ENCODE measurements at places on chromosomes 6 and 20.

DNA sequence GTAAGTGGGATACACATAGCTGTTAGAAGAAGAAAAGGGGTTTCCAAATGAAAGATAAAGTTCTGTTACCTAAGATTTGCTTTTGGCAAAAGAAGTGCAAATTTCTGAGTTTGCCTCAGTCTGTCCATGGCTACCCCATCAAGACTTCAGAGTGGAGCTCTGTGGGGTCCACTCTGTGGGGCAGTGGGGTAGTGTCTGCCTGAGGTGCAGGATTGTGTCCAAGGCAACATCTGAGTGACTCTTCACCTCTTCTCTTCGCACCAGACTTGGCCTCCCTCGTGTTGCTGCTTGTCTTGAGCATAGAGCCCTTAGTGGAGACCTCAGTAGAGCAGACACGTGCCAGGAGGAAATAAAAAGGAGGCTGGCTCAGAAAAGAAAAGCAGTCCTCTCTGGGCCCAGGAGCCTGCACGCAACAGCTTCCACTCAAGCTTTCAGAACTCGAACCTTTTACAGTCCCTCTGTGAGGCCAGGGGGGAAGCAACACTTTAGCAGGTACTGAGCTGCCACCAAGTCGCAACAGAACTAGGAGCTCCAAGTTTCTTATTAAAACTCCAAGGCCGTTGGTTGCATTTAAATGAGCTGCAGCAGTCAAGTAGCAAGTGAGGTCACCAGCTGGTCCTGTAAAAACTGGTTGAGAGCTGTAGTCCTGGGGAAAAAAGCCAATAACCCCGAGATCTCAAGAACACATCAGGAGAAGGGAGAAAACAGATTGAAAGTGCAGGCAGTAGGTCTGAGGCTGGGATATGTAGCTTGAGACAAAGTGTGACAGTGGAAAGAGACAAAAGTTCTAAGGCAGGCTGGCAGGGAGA is 413.5 kb downstream of the CDC5L start:
- no peak for DNase-seq

DNA sequence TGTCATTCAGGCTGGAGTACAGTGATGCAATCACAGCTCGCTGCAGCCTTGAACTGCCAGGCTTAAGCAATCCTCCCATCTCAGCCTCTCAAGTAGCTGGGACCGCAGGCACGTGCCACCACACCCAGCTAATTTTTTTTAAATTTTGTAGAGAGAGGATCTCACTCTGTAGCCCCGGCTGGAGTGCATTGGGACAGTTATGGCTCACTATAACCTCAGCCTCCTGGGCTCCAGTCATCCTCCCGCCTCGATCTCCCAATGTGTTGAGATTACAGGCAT is 86.5 kb downstream of the SERAC1 start:
- DNase-seq, result no peak

DNA sequence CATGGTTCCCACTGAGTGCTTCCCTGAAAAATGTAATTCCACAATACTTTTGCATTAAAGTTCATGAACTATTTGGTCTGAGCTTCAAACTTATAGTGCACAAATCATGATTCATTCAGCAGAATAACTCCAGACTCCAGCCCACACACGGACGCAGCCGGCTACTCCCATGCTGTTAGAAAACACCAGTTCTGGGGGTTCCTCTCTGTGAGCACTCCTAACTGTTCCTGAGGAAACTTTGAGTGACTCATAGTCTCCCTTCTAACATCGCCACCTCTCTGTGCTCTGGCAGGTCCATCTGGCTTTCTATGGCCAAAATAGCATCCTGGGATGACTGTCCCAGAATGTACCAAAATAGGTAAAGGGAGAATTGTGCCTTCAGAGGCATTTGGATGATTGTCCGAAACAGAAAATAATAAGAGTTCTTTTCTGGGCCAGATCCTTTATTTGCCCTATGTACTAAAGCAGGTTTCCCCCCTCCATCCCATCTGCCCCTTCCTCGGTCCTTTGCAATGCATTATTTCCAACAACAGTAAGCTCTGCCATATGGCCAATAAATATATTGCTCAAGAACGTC is 32.3 kb upstream of the LY86 start:
- DNase-seq, result no peak

DNA sequence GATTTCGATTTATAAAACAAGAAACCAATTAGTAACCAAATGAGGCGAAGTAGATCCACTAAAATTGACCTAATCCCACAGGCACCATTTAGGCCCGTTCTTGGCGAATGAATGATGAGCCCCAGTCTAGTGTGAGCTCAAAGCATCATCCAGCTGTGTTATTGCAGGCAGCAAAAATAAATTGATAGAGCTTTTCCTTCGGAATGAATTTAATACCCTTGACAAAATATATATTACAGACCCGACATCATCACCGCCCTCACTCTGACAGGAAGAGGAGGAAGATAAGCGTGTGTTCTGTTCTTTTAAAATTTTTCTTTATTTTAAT is 7.8 kb downstream of the SIM1 start:
- DNase-seq, result no peak

- no peak for DNase-seq
Measured at GRCh38 chr20:63421094-63421692, 51.3 kb downstream of the KCNQ2 start.

DNA sequence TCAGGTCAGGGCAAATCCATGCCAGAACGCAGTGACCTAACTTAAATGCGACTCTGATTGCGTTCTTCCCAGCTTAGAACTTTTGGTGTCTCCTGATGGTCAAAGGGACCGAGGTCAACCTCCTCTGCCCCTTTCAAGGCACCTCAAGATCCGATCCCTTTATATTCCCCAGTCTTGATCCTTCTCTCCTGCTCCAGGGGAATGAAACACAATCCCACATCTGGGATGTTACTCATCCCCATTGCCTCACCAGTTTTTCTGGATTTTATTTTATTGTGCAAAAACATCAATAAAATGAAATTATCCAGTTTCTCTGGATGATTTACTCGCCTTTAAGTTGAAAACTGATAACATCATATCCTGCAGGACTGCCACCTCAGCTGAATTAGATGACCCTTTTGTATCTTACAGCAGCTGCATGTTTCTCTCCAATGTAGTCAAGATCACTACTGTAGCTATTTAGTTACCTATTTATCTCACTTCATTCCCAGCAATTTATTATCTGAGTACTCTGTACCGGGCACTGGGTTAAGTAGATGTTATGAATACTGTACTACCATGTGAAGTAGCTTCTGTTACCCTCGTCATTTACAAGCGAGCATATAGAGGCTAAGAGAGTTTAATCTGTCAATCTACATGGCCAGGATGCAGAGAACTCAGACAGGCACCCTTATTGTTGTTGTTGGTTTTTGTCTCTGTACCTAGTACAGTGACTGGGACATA is 44.0 kb downstream of the IRAK1BP1 start:
- no peak for DNase-seq

DNA sequence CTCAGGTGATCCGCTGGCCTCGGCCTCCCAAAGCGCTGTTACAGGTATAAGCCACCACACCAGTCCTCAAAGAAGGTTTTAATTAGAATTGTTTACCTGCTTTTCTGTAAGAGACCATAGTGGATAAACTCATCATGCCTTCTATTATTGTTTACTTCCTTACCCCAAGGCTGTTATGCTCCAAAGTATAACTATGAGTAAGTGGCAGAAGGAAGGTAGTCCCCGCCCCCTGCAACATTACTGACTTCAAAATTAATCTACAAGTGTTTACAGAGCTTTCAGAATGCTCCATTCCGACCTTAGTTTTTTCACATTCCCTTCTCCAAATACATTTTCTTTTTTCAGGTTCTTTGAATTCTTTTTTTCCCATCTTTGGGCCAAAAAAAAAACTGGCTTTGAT is 480.5 kb upstream of the NOX3 start:
- DNase-seq, result no peak

DNA sequence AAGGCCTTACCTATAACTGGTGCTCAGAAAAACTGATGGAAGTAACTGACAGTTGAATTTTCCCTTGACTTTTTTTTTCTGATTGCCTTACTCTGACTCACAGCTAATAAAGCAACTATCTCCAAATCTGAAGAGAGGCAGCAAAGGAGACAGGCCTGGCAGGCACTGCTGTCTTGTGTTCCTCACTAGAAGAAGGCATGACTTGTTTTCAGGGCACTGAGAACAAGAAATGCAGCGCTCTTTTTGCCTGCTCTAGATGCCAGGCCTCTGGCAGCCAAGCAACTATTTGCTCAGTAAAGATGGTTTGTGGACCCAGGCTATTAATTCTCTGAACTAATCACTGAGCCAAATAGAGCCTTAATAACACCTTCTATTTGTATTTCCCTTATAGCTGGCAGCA is 155.1 kb downstream of the PRDM13 start:
- no peak for DNase-seq

DNA sequence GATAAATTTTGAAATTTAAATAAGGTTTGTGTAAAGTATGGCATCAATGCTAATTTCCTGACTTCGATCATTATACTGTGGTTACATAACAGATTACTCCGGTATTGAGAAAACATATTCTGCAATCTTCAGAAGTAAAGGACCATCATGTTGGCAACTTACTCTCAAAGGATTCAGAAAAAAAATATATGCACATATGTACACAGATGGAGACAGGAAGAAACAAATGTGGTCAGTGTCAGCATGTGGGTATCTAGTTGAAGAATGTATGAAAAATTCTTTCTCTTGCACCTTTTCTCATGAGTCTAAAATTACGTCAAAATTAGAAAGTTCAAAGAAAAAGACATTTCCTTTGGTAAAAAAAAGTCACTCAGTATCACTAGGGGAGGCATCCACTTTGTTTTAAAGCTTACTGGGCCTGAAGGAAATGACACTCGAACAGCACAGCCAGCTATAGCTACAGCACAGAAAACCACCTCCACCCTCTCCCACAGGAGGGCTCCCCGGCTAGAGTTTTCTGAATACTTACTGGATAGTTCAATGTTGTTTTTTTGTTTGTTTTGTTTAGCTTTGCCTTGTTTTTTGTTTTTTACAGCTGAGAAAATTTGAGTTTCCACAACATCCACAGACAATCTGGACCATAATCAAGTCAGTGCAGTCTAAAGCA is 317.2 kb upstream of the AGPAT4 start:
- no peak for DNase-seq

GRCh38 chr20:49814057-49814694 is 1.5 kb downstream of the SLC9A8 start:
- DNase-seq, result no peak

GRCh38 chr20:50188879-50189680 is 1.6 kb upstream of the CEBPB start:
- DNase-seq, result no peak

DNA sequence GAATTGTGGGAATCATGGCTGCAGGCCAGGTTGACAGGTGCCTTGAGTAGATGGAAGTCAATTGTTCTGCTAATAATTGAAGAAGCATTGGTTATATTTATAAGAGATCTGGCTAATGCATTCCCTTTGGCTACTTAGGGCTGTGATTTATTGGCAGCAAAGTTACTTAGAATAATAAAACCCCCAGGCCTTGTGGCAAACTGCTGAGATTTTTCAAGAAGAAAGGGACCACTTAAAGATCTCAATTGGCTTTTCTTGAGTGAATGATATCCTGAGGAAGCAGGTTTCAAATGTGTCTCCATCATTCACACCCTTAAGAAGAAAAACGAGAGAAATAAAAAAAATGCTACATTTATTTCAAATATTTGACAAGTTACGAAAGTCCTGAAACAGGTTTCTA is 27.4 kb downstream of the DDO start:
- DNase-seq, result no peak

- no peak for DNase-seq
Measured at GRCh38 chr20:57660922-57661745, 40.9 kb upstream of the ZBP1 start.
